Ascending aorta (tissue), 2 donors: ENCODE measurements at places on chromosomes 4 and X. TPM values are rescaled to one million over a fixed set of nuclear protein-coding genes. Genes with fewer than 3 reads are reported as not detected.

DNA sequence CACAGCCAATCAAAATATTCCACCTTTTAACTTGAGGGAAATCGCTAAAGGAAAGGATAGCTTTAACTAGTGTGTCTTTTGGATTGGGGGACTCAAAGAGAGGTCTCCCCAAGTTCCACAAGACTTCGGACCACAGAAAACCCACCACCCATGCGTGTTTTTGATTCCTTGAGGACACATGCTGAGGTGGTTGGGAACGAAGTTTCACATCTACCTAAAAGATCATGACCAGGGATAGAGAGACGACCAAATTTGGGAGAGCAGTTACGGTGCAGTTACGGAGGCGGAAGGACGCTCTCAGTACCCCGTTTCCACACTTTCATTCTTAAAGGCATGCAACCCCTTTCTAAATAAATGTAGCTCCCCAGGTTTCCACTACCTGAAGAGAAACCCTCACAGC is 1.1 kb downstream of the PCYT1B start:
- no peak for DNase-seq
- H3K27me3 ChIP-seq: no peaks in the 10 kb centered on the region
- H3K4me3 ChIP-seq: peak overlapping the region; percentile 30
- no peaks in the 10 kb centered on the region for H3K36me3 ChIP-seq

DNA sequence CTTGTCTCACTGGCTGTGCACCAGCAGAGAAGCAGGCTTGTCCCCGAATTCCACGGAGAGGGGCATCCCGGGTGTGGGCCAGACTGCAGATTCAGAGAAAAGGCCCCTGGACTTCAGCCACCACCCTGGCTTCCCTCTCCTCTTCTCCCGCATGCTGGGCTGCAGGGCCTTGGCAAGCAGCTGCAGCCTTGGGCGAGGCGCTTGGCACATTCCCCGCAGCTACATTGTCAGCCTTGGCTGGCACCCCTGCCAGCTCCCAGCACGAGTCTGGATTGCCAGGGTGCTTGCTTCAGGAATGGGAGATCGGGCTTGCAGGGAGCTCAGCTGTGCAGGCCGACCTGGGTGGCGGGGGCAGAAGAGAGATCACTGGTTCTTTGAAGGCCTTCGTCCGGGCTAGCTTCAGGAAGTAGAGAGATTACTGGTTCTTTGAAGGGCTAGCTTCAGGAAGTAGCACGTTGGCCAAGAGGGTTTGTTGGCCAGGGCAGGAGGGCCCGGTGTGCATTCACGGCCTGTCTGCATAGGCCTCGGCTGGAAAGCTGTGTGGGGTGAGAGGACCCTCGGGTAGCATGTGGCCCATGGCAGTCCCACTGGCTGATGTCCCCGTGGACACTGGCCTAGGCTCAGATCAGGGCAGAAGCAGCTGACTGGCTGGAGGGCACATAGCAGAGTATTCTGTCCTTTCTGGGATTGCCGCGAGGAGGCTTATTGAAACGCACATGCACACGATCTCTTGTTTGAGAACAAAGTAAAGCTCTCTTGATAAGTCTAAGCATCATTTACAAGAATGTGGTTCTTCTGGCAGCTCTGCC is 2.7 kb downstream of the ABCD1 start:
- DNase-seq: peak; percentile 81
- H3K4me3 ChIP-seq: peak overlapping the region; percentile 69
- H3K27ac ChIP-seq: peak overlapping the region; percentile 89
- H3K27me3 ChIP-seq: no peaks in the 10 kb centered on the region
- no peaks in the 10 kb centered on the region for H3K36me3 ChIP-seq

- no peaks in the 10 kb centered on the region for H3K27me3 ChIP-seq
- H3K27ac ChIP-seq: no peak within 1 kb of the TSS
- H3K36me3 ChIP-seq: no peaks in the 10 kb centered on the region
- H3K4me3 ChIP-seq: peak within 1 kb of the TSS; percentile 40
- no peaks in the 10 kb centered on the region for H3K4me1 ChIP-seq
- no peak for DNase-seq
Observed at GRCh38 chr4:47031011-47031678, at the start of gene GABRB1. Gene GABRB1, plus strand, starts transcription at chr4:47031567.

GRCh38 chr4:15348695-15349094 is 79.1 kb upstream of the C1QTNF7 start:
- H3K27ac ChIP-seq: no peak overlapping the region
- H3K4me3 ChIP-seq: no peak overlapping the region
- H3K36me3 ChIP-seq: no peaks in the 10 kb centered on the region
- H3K27me3 ChIP-seq: no peaks in the 10 kb centered on the region

- no peak for DNase-seq
- no peaks in the 10 kb centered on the region for H3K4me1 ChIP-seq
- H3K27me3 ChIP-seq: no peaks in the 10 kb centered on the region
- no peak overlapping the region for H3K27ac ChIP-seq
- H3K36me3 ChIP-seq: no peaks in the 10 kb centered on the region
Observed at GRCh38 chrX:74578137-74578536, 36.3 kb downstream of the RLIM start.

DNA sequence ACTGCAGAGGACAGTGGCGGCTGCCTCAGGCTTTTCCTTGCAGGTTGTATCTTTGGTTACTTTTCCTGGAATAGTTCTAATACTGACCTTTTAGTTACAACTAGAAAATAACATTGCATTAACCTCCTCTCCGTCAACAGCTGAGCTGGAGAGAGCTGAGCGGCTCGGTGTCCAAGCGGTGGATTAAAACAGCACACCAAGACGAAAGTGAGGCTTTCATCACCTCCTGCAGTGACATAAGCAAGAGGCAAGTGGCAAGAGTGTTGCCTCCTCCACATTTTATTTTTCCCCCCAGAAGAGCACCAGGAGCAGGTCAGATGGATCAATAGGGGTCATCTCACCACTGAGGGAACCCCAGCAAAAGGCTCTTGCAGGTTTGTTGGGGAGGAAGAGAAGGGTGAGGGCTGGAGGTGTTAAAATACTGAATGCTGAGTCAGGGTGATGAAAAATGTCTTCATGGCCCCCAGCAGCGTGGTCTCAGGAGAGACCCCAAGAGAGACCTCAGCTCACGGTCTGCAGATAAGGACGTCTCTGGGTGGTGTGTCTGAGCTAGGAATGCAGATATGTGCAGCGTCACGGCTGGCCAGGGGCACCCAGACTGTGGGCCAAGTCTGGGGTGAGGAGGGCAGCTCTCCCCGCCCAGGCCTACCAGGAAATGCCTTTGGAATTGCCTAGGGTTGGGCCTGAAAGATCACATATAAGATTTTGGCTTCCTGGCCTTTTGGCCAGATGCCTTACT is 50.3 kb downstream of the CASP3 start:
- DNase-seq: no peak
- no peaks in the 10 kb centered on the region for H3K36me3 ChIP-seq
- no peaks in the 10 kb centered on the region for H3K4me1 ChIP-seq
- no peak overlapping the region for H3K27ac ChIP-seq
- H3K27me3 ChIP-seq: no peaks in the 10 kb centered on the region

DNA sequence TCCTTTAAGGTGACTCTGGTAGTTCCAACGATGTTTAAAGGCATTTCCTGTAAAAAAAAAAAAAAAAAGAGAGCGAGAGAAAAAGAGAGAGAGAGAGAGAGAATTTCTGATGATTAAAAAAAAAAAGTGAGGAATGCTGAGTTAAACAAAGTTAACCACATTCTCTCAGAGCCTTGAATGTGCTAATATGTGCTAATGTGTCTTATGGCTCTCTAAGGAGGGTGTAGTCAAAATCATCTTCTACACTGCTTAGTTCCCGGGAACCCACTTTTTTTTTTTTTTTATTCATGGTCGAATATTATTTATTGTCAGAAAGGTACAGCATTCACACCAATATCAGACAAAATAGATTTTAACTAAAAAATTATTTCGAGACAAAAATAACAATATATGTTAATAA is 111.7 kb downstream of the SNCA start:
- H3K27ac ChIP-seq: no peak overlapping the region
- no peaks in the 10 kb centered on the region for H3K4me1 ChIP-seq

DNA sequence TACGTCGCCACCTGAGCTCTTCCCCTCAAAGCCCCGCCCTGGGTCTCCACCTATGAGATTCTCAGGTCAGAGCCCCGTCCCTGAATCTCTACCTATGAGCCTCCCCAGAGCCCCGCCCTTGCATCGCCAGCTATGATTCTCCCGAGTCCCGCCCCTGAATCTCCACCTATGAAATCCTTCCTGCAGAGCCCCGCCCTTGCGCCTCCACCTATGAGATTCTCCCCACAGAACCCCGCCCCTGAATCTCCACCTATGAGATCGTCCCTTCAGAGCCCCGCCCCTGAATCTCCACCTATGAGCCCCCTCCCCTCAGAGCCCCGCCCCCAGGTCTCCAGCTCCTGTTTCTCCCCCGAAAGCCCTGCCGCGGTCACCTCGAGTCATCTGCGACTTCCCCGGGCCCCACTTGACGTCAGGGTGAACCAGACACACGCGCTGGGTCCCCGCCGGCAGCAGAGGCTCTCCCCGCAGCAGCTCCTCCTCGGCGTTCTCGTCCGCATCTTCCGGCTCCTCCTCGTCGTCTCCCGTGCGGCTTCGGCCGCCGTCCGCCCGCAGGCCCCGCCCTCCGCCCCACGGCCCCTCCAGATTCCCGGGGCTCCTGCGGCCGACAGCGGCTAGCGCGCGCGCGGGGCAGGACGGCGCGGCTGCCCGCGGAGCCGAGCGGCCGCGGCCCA is 393 bp downstream of the GTPBP6 start:
- H3K4me1 ChIP-seq: no peaks in the 10 kb centered on the region
- H3K27ac ChIP-seq: peak overlapping the region; percentile 91
- no peaks in the 10 kb centered on the region for H3K27me3 ChIP-seq
- H3K36me3 ChIP-seq: peaks cover 29% of the 10 kb centered on the region
- H3K4me3 ChIP-seq: peak overlapping the region; percentile 74
- DNase-seq: peak; percentile 100

- no peaks in the 10 kb centered on the region for H3K27me3 ChIP-seq
- H3K27ac ChIP-seq: no peak overlapping the region
- no peak overlapping the region for H3K4me3 ChIP-seq
- no peaks in the 10 kb centered on the region for H3K4me1 ChIP-seq
- H3K36me3 ChIP-seq: no peaks in the 10 kb centered on the region
Observed at GRCh38 chrX:16526003-16526402, 124.0 kb upstream of the S100G start.

DNA sequence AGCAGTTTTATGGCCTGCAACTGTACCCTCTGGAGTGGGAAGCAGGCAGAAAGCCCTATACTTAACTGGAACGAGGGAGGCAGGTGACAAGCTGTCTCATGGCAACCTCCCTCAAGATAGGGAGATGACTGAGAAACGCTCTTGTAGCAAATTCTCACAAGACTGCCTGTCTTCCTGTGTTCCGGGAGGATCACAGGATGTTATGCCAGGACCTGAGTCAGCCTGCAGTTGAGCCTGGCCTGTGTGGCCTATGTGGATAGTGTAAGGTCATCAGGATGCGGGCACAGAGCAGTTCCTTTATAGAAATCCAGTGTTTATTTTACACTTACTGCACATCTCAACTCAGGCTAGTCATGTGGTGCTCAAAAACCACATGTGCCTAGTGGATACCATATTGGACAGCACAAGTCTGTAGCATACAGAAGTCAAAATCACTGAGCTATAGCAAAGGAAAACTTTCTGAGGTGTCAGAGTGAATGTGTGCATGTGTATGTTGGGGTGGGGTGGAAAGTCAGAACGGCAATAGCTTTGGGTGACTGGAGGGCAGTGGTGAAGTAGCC is 25.2 kb downstream of the TAF7L start:
- H3K36me3 ChIP-seq: no peaks in the 10 kb centered on the region
- no peak for DNase-seq
- H3K27ac ChIP-seq: no peak overlapping the region
- H3K27me3 ChIP-seq: no peaks in the 10 kb centered on the region
- H3K4me3 ChIP-seq: no peak overlapping the region

DNA sequence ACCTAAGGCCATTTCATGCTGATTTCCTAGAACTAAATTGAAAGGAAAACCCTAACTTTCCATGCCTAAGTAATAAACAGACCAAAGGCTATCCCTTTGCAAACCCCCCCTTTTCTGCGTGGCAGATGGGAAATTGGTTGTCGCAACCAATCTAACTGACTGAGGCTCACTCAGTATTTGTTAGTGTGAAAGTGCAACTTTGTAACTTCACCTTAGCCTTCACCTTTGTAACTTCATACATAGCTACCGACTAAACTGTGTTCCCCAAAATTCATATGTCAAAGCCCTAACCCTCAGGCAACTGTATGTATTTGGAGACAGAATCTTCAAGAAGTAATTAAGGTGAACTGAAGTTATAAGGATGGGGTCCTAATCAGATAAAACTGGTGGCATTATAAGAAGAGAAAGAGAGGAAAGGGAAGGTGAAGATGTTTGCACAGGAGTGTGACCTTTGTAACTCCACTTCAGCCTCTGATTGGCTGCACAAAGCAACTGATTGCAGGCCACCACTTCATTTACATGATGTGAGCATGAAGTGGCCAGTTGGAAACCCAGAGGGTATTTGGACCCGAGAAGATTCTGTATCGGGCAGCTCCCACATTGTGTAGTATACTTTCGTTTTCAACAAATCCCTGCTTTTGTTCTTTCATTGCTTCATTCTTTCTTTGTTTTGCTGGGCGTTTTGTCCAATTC is 4.9 kb upstream of the TMEM33 start:
- H3K4me1 ChIP-seq: no peaks in the 10 kb centered on the region
- no peaks in the 10 kb centered on the region for H3K27me3 ChIP-seq

DNA sequence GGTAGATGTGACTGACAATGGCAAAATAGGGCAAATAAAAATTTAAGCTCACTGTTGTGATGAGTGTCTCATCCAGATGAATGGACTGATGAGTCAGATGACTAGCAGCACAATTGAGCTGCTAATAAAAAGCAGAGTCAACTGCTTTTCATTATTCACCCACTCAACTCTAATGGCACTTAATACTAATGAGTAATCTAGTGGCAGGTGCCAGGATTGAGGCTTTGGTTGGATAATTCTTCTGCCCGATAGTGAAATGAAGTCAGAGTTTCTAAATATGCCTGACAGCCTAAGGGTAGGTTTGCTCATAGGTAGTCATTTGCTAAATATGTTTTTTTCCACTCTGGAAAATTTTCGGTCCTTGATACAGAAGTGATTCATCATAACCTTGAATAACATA is 10.4 kb downstream of the OGT start:
- H3K4me3 ChIP-seq: no peak overlapping the region
- H3K36me3 ChIP-seq: peaks cover 15% of the 10 kb centered on the region
- DNase-seq: no peak
- no peaks in the 10 kb centered on the region for H3K27me3 ChIP-seq
- peaks cover 18% of the 10 kb centered on the region for H3K4me1 ChIP-seq

GRCh38 chr4:155607481-155607880 is 59.2 kb upstream of the GUCY1A1 start:
- no peak for DNase-seq
- H3K27ac ChIP-seq: no peak overlapping the region
- H3K4me1 ChIP-seq: no peaks in the 10 kb centered on the region
- no peaks in the 10 kb centered on the region for H3K27me3 ChIP-seq

GRCh38 chrX:105315248-105315647 is 94.8 kb upstream of the TEX13A start:
- H3K4me1 ChIP-seq: no peaks in the 10 kb centered on the region
- no peak for DNase-seq
- H3K27me3 ChIP-seq: no peaks in the 10 kb centered on the region
- H3K27ac ChIP-seq: no peak overlapping the region
- no peaks in the 10 kb centered on the region for H3K36me3 ChIP-seq

FGF2 gene
- 20.8 TPM for total RNA-seq

PRDM5 gene
- total RNA-seq: 14.9 TPM

GRK4 gene
- 1.9 TPM for total RNA-seq

OPRPN gene
- not detected for total RNA-seq

TLR7 gene
- not detected for total RNA-seq

GPR50 gene
- not detected for total RNA-seq

EPGN gene
- not detected for total RNA-seq

PCDH10 gene
- 45.3 TPM for total RNA-seq
